Activated naive CD8-positive, alpha-beta T cell treated with anti-CD3 and anti-CD28 coated beads, Interleukin-2, amount 50 U/mL, for 16 hours (primary cell): ENCODE measurements at places on chromosomes 6 and 20.

DNA sequence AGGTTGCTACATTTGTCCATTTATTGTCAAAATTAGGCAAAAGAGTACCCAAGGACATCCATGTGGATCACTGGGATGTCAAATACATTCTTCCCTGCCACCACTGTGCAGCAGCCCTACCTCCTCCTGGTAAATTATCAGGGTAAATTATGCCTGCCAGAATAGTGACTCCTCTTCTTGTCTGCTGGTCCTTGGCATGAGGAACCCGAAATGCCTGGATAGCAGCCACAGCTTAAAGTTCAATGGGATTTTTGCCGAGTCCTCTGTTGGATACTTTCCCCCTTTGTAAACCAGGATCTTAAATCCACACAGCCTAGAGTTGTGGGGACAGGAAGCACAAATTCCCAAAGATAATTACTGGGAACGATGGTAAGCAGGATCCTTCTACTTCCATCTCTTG lies 173.3 kb downstream of the RFX6 start:
- no peak for DNase-seq

GRCh38 chr6:91447530-91448254 lies 860.8 kb upstream of the MAP3K7 start:
- no peak for DNase-seq

DNA sequence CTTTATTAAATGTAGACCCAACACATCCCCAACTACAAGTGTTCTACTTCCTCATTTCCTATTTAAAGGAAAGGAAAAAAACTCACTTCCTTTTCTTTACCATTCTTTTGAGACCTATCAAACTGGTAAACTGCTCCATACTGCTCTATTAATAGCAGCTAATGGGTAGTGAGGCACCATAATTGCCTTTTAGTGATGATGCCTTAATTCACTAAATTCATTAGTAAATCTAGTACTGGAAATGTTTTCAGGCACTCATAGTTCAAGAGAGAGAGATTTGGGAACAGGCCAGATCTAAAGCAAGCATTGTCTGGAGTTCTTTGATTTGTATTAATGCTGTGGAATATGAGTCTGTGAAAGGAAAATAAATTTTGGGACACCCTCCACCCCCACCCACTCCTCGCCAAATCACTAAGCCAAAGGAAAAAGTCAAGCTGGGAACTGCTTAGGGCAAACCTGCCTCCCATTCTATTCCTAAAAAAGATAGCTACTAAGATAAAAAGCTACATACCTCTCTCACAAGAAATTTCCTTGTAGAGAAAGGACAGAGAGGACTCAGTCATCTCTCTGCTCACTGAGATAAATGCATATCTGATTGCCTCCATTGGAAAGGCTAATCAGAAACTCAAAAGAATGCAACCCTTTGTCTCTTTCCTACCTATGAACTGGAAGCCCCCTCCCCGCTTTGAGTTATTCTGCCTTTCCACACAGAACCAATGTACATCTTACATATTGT lies 13.6 kb upstream of the IBTK start:
- DNase-seq: no peak

- peak; percentile 76 for DNase-seq
Measured at GRCh38 chr6:137873273-137873762, 6.3 kb downstream of the TNFAIP3 start.

DNA sequence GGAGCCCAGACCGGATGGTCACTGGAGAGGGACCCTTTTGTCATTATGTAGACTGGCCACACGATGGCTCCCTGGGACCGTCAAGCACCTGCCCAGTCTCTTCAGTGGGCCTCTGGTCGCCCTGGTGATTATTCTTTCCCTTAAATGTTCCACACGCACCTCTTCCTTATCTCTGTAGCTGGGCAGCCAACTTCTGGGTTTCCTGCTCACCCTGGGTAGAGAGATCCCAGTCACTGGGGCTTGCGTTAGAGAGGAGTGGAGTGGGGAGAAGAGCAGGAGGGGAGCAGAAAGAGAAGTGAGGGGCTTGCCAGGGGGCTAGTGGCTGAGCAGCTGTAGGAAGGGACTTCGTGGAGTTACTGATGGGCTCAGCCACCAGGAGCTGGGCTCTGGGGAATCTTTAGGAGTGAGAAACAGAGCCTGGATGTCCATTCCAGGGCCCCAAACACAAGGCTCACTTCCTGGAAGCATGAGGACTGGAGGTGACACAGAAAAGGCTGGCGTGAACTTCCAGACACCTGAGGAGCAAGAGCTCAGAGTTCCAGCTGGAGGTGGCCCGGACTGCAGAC lies 150.1 kb downstream of the DHX35 start:
- no peak for DNase-seq

DNA sequence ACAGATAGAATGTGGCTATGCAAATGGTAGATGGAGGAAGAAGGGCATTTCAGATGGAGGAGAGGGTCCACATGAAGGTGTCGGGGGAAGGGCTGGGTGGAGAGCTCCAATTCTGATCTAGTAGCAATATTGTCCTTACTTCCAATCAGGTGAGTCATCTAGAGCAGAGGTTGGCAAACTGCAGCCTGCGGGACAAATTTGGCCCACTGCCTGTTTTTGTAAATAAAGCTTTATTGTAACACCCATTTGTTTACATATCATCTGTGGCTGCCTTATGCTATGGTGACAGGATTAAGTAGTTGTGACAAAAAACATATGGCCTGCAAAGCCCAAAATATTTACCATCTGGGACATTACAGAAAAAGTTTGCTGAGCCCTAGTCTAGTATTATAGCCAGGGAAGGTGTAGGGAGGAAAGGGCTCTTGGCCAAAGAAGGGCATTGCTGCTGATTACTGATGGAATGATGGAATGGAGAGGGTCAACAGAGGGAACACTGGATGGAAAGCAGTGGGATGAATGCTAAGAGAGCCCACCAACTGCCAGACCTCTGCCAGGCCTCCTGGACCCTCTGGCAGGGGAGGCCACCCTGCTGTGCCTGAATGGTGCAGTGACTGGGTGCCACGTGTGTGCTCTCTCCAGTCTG lies 79.8 kb downstream of the SLC22A23 start:
- DNase-seq: no peak
